T-helper 2 cell treated with Interferon-gamma antibody and Interleukin-4, amounts not matched to agents 5 μg/mL and 100 μg/mL, for 36 hours (primary cell): ENCODE measurements at places on chromosomes 6 and 20.

DNA sequence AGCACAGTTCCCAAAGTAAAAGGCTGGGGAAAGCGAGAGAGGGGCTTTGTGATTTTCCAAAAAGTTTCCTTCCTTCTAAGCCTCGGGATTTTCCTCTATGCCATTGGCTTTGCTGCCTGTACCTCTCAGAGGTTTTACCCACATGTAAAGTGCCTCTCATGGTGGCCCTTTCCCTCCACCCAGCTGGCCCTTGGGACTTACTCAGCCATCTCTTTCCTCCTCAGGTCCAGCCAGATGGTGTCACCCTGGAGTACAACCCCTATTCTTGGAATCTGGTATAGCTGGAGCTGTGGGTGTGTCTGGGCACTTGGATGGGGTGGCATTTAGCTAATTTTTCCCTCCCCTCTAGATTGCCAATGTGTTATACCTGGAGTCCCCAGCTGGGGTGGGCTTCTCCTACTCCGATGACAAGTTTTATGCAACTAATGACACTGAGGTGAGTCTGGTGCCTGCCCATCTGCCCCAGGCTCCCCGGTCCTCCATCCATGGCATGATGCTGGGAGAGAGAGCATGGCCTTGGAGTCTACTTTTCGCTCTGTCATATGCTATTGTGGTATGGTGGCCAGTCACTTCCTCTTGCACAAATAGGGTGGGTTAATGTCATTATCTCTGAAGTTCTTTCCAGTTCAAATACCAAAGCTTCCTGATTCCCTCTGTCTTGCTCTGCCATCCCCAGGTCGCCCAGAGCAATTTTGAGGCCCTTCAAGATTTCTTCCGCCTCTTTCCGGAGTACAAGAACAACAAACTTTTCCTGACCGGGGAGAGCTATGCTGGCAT is 1.1 kb downstream of the CTSA start:
- no peak for DNase-seq

- no peak for DNase-seq
These were observed 78.6 kb upstream of the PTPRK start for GRCh38 chr6:128599036-128599435.

DNA sequence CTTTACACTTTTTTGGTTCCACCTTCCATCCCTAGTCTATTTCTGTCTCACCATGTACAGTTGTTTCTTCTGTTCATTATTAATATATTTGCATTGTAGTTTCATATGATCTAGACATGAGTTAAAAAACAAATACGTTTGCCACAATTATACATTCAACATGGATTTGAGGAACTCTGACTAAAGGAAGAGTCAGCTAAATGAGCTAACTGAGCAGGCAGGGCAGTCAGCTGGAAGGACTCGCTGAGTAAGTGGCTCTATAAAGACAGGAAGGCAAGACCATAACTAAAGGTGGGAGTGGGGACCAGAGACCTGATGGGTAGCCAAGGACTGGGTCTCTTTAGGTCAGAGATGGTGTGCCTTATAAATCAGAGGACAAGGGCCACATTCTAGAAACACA is 26.3 kb downstream of the TMX4 start:
- DNase-seq = no peak

GRCh38 chr20:41094353-41095055 is 42.8 kb upstream of the PLCG1 start:
- no peak for DNase-seq

DNA sequence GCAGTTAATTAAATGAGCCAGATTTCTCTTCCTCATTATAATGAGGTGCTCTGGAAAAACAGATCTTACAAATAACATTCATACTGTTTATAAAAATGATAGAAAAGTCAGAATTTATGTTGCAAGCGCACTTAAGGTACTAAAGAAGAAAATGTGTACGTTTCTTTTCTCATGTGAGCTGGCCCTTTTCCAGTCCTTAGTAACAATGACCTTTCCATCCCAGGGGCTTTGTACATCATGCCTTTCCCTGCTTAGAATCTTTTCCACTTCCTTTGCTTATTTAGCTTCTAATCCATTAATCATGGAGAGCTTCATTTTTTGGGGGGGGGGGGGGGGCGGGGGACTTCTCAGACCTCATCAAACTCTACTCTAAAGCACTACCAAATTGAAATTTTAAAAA is 4.8 kb downstream of the FBXO5 start:
- DNase-seq = no peak

- DNase-seq = no peak
These were observed 5.3 kb upstream of the HIVEP2 start for GRCh38 chr6:142950291-142950690.

GRCh38 chr6:17622144-17622543 is 22.0 kb downstream of the FAM8A1 start:
- no peak for DNase-seq
